Activated naive CD8-positive, alpha-beta T cell treated with anti-CD3 and anti-CD28 coated beads, Interleukin-2, amount 50 U/mL, for 24 hours (primary cell): ENCODE measurements at places on chromosomes 7 and 10.

DNA sequence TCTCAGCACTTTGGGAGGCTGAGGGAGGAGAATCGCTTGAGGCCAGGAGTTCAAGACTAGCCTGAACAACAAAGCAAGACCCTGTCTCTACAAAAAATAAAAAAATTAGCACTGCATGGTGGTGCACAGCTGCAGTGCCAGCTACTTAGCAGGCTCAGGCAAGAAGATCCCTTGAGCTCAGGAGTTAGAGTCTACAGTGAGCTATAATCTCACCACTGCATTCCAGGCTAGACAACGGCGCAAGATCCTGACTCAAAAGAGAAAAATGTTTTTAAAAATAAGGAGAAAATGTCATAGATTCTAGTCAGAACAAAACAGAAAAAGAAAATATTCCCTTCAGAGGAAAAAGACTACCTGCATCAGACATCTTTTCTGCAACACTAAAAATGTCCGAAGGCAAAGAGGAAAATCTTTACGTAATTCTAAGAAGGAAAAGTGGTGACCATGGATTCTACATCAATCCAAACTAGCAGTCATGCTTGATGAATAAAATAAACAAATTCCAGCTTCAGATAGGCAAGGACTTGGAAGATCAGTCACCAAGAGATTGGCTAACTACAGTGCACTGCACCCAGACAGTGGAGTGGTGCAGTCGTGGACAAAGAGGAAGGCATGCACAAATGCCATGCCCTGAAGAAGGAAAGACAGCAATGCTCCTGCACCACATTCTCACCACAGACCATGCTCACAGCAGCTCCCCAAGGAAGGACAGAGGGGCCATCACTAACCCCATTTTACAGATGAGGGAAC lies 54.3 kb downstream of the ERCC6 start:
- DNase-seq = no peak
- H3K36me3 ChIP-seq = peaks cover 21% of the 10 kb centered on the region

GRCh38 chr7:81211204-81211933 lies 292.5 kb upstream of the SEMA3C start:
- no peak overlapping the region for H3K27ac ChIP-seq
- no peak overlapping the region for H3K4me3 ChIP-seq
- no peaks in the 10 kb centered on the region for H3K4me1 ChIP-seq
- no peaks in the 10 kb centered on the region for H3K27me3 ChIP-seq
- no peaks in the 10 kb centered on the region for H3K36me3 ChIP-seq

DNA sequence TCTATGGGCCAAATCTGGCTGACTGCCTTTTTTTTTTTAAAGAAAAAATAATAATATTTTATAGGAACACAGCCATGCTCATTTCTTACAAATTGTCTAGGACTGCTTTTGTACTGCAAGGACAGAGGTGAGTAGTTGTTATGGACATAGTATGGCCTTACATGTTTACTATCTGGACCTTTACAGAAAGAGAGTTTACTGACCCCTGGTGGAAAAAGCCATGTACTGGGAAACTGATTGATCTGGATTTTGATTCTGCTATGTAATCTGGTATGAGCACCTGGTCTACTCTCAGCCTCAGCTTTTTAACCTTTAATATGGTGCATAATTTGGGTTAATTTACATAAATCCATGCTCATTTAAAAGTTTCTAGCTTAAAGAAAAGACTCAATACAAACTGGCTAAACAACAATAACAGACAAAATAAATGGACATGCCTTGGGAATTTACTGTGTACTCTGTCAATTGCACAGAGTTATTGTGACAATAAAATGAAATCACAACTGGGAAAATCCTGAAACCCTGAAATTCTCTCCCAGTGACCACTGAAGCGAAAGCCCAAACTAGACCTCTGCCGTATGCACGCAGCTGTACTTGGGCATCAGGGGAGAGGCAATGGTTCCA lies 260.7 kb downstream of the BMPER start:
- H3K27ac ChIP-seq = no peak overlapping the region
- no peaks in the 10 kb centered on the region for H3K4me1 ChIP-seq
- H3K4me3 ChIP-seq = no peak overlapping the region
- H3K27me3 ChIP-seq = no peaks in the 10 kb centered on the region

- DNase-seq = no peak
- H3K4me3 ChIP-seq = no peak overlapping the region
- H3K4me1 ChIP-seq = no peaks in the 10 kb centered on the region
- H3K27me3 ChIP-seq = no peaks in the 10 kb centered on the region
- H3K27ac ChIP-seq = no peak overlapping the region
These were observed 553.0 kb downstream of the KCNMA1 start for GRCh38 chr10:77084431-77085144.

DNA sequence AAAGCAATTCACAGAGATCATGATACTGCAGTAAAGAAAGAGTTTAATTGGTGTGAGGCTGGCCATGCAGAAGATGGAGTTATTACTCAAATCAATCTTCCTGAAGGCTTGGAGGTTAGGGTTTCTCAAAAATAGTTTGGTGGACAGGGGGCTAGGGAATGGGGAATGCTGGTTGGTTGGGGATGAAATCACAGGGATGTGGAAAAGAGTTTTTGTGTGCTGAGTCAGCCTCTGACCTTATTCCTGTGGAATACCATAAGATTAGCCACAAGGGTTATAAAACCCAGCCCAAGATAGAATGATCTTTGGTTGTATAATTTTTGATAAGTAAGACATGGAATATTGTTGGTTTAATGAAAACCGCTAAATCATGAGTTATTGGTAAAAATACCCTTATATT lies 764.3 kb downstream of the TYW1 start:
- no peaks in the 10 kb centered on the region for H3K4me1 ChIP-seq
- no peaks in the 10 kb centered on the region for H3K27me3 ChIP-seq
- H3K36me3 ChIP-seq = no peaks in the 10 kb centered on the region
- H3K27ac ChIP-seq = no peak overlapping the region
- no peak for DNase-seq
